Activated CD4-positive, alpha-beta T cell treated with anti-CD3 and anti-CD28 coated beads for 36 hours (primary cell): ENCODE measurements at places on chromosomes 3 and 15. TPM values are rescaled to one million over a fixed set of nuclear protein-coding genes. Genes with fewer than 3 reads are reported as not detected.

GRCh38 chr15:65434201-65434600 lies 11.5 kb upstream of the IGDCC4 start:
- DNase-seq: no peak

DNA sequence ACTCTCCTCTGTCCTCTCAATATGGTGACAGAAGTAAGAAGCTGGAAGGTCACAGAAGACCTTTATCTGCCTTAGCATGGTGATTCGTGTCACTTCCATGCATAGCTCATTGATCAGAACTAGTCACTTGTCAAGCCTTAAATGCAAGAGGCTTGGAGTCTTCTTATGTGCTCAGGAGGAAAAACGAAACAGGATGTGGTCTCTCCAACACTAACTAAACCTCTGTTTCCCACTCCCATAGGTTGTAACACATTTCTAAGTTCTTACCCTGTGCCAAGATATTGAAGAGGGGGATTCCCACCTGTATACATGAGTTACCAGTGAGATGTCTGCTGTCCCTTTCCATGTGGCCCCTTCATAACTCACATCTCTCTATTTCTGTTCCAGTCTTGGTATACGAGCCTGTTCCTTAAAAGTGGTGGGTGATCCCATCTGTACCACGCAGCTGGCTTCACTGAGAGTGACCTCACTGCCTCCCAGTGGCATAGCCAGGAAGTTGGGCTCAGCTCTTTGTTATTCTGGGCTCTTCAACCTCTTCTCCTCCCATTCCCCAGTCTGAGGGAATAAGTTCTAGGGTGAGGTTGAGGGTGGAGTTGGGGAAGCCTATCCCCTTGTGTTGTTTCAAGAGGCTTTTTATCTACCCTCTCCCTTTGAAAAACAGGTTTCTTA lies 203.2 kb upstream of the PPP2R3A start:
- DNase-seq: no peak

DNA sequence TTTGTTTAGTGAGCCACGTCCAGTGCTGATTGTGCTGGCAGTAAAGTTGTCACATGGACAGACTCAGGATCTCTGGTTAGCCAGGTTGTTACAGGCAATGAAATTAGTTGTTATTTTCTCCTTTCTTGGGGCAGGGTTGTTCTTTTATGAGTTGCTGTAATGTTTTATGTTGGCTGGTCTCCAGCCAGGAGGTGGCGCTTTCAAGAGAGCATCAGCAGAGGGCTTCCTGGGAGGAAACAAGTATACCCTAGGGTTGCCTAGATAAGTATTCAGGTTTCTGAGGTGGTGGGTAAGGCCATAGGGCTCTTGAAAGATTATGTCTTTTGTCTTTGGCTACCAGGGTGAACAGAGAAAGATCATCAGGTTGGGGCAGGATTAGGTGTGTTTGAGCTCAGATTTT lies 14.5 kb upstream of the CFAP20DC start:
- no peak for DNase-seq

Gene RNF123
- total RNA-seq: 25.2 TPM

Gene TMEM212
- not detected for total RNA-seq

Gene NAALADL2
- total RNA-seq: not detected
